ENCODE measurements at places on chromosomes 5 and 9.

DNA sequence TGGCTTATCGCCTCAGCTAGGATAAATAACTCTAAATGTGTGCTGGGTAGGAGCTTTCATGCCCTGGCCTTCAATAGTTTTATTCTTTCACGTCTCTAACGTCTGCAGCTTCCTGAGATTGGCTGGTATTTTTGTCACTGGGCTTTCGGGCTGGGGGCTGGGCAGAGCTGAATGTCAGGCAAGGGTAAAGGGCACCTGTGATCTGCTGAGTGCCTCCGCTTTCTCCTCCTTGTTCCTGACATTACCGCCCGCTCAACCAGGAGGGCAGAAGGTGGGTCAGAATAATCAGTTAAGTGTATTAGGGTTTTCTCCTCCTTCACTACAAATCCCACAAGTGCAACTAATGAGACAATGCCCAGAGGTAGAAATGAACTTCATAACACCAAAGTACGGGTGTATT, 216.6 kb downstream of the TSSK1B start:
- no peak for DNase-seq

DNA sequence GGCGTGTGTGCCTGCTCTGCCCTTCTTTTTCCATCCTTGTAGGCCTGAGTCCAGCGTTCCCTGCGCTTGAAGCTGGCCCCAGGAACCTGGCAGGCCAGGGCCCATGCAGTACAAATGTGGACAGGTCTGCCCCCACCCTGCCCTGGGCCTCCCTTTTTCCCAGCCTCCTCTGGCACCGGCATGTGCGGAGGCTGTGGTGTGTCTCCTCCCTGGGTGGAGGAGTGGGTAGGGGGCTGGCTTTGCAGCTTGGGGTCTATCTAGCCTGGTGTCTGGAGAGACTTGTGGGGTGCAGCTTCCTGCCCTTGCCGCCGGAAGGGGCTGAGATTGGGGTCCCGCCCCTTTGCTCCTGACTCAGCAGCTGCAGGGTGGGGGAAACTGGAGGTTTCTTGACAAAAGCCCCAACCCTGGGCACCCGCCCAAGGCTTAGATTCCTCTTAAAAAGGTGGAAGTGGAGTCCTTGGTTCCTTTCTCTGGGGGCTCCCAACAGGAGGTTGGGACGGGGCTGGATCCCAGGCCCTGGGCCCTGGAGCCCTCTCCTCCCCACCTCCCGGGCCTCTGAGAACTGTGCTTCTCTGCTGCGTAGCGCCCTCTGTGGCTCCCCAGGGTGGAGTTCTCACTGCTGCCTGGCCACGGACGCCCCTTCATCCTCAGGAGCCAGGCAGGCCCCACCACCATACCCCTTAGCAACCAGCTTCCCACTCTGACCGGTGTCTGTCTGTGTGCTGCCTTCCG, 18.0 kb downstream of the RXRA start:
- DNase-seq, result peak; percentile 56

GRCh38 chr9:137669261-137669672, 50.5 kb downstream of the EHMT1 start:
- no peak for DNase-seq

DNA sequence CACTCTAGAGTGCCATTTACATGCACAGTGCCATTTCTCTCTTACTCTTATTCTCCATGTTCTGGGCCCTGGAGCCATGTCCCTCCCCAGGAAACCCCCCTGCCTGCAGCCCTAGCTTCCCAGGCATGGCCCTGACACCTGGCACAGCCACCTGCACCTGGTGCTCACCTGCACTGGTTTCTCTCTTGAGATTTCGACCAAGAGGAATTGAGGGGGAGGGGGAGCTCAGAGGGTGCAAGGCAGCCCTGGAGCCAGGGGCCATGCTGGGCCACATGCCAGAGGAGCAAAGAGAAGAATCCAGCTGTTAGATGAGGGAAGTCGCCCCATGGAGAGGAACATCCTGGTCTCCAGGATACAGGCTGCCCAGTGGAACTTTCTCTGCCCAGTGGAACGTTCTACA, 65.0 kb upstream of the RAPGEF1 start:
- no peak for DNase-seq

DNA sequence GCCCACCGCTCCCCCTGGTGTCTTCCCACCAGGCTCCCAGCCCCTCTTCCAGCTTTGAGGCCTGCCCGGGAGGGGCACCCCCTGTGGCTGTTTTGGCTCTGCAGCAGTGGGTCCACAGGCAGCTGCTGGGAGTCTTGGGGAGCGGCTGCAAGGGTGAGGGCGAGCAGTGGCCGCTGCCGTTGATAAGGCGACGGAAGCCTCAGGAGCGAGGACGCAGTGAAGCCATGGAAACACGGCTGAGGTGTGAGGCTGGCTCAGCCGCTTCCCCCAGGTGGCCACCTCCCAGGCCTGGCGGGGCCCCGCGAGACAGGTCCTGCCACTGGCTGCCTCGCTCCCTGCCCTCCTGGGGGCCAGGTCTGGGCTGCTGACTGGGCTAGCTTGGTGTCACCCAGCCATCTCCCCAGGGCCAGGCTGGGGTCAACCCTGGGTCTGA, 41.5 kb downstream of the CXXC5 start:
- DNase-seq, result no peak

- DNase-seq, result peak; percentile 67
These were observed 161.9 kb upstream of the RAI14 start for GRCh38 chr5:34494111-34494755.

DNA sequence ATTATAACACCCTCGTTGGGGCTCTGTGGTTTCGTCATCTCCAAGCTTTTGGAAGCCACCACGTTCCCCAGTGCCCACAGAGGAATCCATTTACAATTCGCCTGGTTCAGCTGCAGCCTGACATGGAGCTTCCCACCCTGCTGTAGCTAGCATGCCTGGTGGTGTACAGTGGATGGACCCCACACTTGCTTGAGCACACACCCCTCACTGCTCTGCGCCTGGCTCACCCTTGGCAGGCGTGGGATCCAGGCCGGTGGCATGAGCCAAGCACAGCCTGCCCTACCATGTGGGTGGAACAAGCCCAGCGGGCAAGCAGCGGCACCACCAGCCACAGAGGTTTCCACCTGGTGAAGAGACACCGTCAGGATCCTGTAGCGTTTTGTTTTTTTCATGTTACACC, 1045.7 kb upstream of the CDH9 start:
- DNase-seq, result no peak

DNA sequence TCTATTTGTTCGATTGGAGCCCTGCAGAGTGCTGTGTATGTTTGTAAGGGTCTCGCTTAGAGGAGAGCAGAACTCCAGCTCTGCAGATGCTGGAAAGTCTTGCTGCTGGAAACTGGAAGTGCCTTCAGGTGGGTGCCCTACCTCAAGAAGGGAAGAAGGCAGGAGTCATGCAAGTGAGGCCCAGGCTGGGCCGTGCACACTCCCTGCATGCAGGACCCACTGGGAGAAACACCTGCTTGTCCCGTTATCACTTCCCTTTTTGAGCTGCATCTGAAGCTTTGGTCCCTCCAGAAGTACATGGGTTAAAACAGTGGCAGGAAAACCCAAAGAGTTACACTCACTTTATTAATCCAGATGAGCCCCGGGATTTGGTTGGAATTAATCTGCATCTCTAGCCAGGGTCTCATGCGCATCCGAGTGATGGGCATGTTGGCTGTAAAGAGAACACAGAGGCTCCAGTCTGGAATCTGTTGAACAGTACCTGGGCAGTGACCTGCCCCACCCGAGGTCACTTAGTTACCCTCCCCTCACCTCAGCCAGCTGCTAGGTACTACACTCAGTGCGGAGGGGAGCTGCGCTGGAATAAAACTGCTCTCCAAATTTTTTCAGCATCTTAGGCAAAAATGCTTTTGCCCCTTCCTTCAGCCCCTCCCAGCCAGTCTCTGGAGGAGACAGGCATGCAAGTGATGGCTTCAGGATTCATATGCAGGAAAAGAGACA, 1.4 kb downstream of the IRF1 start:
- DNase-seq, result no peak

GRCh38 chr9:105901514-105902109, 207.3 kb downstream of the TMEM38B start:
- DNase-seq, result no peak

- DNase-seq, result no peak
These were observed 27.3 kb upstream of the HSPA9 start for GRCh38 chr5:138602371-138603000.
